ENCODE measurements at places on chromosomes 3 and 15. TPM values are rescaled to one million over a fixed set of nuclear protein-coding genes. Genes with fewer than 3 reads are reported as not detected.

Gene CDCP1
- 22.2 TPM for total RNA-seq

Gene STAB1
- 0.15 TPM for total RNA-seq

Gene GASK1A
- not detected for total RNA-seq

Gene GOLIM4
- 1.6 TPM for total RNA-seq

Gene CAMP
- total RNA-seq, result not detected

Gene PGBD4
- total RNA-seq, result 4.1 TPM

Gene WNT5A
- not detected for total RNA-seq

Gene MINAR1
- total RNA-seq, result 0.55 TPM

Gene CADM2
- not detected for total RNA-seq

Gene CLK3
- total RNA-seq, result 134 TPM

Gene GYG1
- 32.6 TPM for total RNA-seq

Gene NR1I2
- not detected for total RNA-seq

Gene INSYN1
- total RNA-seq, result not detected

Gene SLC6A1
- total RNA-seq, result not detected

Gene CCK
- not detected for total RNA-seq

Gene TMOD3
- 66.0 TPM for total RNA-seq

Gene MUC20
- 1.2 TPM for total RNA-seq

Gene SATB1
- 323 TPM for total RNA-seq

Gene DPP8
- 45.4 TPM for total RNA-seq

Gene TEX55
- not detected for total RNA-seq

Gene CCR1
- total RNA-seq, result 6.6 TPM

Data from activated CD4-positive, alpha-beta T cell treated with anti-CD3 and anti-CD28 coated beads, Interleukin-2, amount 10 ng/mL, durations not matched to agents 7 days and 5 days (primary cell).